ENCODE measurements at places on chromosomes 16 and 17. TPM values are rescaled to one million over a fixed set of nuclear protein-coding genes. Genes with fewer than 3 reads are reported as not detected.

The IL32 gene
- total RNA-seq = 4,213 TPM

The MYL11 gene
- total RNA-seq = not detected

The PFAS gene
- 43.6 TPM for total RNA-seq

The FBXW10 gene
- total RNA-seq = not detected

The PIK3R5 gene
- 50.3 TPM for total RNA-seq

The GSE1 gene
- total RNA-seq = 19.8 TPM

The KRT17 gene
- total RNA-seq = not detected

The LASP1 gene
- 196 TPM for total RNA-seq

The TPSG1 gene
- not detected for total RNA-seq

The KRTAP4-5 gene
- not detected for total RNA-seq

The CSH2 gene
- not detected for total RNA-seq

The TAC4 gene
- total RNA-seq = not detected

The PARD6A gene
- total RNA-seq = 12.2 TPM

- H3K4me3 ChIP-seq = no peak overlapping the region
- no peaks in the 10 kb centered on the region for H3K36me3 ChIP-seq
- peaks cover 42% of the 10 kb centered on the region for H3K27me3 ChIP-seq
- DNase-seq = no peak
Observed at GRCh38 chr17:2027528-2028233, 2.3 kb upstream of the DPH1 start.

DNA sequence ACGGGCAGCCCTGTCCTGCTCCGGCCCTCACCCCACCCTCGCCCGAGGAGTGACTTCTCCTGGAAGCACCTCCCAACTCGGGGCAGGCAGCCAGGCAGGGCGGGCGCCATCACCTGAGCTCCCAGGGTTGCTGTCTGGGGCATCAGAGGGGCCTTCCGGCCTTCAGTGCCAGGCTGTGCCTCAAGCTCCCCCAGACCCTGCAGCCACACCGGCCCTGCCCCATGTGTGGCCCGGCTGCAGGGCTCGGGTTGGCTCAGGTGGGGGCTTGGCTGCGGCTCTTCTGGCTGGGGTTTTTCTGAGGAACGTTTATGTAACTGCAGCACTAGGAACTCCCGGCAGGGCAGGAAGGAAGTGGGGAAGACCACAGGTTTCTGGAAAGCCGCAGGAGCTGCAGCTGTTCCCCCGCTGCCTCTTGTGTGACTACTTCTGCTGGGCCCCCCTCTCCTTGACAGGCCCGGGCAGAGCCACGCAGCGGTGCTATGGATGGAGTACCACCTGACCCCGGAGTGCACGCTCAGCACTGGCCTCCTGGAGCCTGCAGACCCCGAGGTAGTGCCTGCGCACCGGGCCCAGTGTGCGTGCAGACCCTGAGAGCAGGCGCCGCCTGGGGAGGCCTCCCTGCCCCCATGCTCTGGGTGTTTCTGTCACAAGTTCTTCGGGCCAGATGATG, 45.6 kb downstream of the PRMT7 start:
- peaks cover 36% of the 10 kb centered on the region for H3K4me1 ChIP-seq
- peaks cover 70% of the 10 kb centered on the region for H3K36me3 ChIP-seq

DNA sequence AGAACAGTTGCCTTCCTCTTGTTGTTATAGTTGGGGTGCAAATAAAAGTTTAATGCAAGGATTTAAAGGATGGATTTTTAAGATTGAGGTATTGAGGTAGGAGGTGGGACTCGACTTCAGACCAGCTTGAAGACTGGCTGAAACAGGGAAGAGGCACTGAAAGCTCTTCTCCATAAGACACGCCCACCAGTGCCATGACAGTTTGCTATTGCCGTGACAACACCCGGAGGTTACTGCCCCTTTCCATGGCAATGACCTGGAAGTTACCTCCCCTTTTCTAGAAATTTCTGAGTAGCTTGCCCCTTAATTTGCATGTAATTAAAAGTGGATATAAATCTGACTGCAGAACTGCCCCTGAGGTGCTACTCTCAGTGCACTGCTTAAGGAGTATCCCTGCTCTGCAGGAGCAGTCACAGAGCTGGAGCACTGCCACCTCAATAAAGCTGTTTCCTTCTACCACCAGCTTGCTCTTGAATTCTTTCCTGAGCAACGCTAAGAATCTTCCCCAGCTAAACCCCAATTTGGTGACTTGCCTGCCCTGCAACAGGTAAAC, 122.6 kb downstream of the SHISA6 start:
- no peaks in the 10 kb centered on the region for H3K4me1 ChIP-seq
- no peaks in the 10 kb centered on the region for H3K36me3 ChIP-seq
- no peak overlapping the region for H3K4me3 ChIP-seq
- no peak overlapping the region for H3K27ac ChIP-seq
- DNase-seq = no peak

DNA sequence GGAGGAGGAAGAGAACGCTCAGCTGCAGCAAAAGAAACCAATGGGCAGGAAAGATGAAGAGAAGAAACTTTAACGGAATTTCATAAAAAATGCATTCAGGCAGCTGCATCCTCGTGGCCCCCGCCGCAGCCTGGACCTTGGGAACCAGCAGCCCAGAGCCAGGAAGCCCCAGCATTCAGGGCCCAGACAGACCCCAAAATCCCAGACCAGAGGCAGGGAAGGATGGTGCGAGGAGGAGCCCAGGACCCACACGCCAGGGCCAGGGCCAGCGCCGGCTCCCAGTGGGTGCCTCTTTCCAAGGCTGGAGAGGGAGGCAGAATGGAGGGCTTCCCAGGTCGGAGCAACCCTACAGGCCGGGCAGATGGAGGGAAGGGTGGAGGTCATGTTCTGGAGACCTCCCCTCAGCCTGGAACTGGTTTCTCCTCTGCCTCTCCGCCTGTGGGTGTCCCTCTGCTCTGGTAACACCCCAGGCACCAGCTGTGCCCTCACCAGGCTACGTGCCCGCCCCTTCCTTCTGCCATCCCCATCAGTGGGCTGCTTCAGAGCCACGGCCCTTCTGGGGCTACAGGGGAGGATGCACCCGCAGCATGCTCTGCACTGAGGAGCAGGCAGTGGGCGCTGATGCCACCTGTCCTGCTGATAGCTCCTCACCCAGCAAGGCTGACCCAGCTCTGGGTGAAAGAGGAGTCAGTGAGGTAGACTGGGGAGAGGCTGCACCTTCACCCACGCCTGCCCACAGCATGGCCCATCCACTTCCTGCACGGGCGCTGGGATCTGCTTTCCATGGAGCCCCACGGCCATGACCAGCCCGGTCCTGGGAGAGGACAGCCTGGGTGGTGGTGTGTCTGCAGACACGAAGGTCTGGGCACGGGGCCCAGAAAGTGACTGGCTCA, 1.2 kb upstream of the MIF4GD start:
- H3K4me1 ChIP-seq = peaks cover 47% of the 10 kb centered on the region
- peak overlapping the region; percentile 85 for H3K4me3 ChIP-seq
- no peaks in the 10 kb centered on the region for H3K27me3 ChIP-seq

GRCh38 chr16:85390511-85391174, 222.5 kb upstream of the GSE1 start:
- peaks cover 2% of the 10 kb centered on the region for H3K27me3 ChIP-seq
- no peaks in the 10 kb centered on the region for H3K4me1 ChIP-seq
- no peak for DNase-seq
- no peak overlapping the region for H3K27ac ChIP-seq
- no peaks in the 10 kb centered on the region for H3K36me3 ChIP-seq
- no peak overlapping the region for H3K4me3 ChIP-seq

DNA sequence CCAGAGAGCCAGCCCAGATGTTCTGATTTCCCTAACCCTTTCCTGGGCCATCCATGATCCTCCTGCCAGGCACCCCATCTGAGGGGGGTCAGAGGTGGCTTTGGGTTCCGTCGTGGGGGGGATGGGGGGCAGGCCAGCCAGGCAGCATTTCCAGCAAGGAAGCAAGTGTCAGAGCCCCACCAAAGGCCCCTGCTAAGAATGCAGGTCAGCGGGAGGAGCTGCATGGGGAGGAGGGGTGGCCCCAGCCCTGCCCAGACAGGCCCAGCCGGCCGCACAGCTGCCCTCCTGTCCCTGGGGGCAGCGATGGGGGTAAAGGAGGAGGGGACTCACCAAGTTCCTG, 2.3 kb upstream of the SCRN2 start:
- H3K27me3 ChIP-seq = peaks cover 36% of the 10 kb centered on the region
- no peak overlapping the region for H3K4me3 ChIP-seq
- H3K4me1 ChIP-seq = peaks cover 35% of the 10 kb centered on the region
- no peaks in the 10 kb centered on the region for H3K36me3 ChIP-seq

DNA sequence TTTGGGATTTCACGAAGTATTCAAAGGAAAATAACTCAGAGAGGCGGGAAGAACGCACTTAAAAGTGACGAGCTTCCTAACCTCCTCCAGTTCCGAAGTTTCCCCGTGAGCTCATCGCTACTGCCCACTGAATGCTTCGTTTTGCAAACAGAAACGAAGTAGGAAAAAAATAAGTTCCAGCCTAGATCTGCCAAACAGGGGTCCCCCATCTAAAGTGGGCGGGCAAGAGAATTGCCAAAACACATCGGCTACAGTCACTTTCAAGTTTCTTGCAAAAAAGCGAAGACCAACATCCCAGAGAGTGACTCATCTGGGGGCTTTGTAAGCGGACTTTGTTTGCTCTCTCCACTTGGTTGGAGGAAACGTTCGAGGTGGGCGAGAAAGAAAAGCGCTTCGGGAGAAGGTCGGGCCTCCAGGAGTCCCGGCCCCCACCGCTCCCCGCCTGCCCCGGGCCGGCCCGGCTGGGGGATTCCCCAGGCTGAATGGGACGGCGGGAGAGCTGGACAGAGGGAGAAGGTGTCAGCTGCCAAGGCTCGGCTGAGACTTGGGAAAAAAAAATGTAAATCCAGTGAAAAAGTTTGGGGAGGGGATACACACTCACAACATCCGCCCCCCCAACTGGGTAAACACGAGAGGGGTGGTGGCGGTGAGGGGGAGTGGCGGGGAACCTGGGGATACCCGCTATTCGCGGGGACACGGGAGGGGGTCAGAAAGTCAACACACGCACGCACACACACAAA, 1.0 kb downstream of the VEZF1 start:
- H3K4me3 ChIP-seq = peak overlapping the region; percentile 92
- H3K27me3 ChIP-seq = no peaks in the 10 kb centered on the region
- H3K27ac ChIP-seq = peak overlapping the region; percentile 83

DNA sequence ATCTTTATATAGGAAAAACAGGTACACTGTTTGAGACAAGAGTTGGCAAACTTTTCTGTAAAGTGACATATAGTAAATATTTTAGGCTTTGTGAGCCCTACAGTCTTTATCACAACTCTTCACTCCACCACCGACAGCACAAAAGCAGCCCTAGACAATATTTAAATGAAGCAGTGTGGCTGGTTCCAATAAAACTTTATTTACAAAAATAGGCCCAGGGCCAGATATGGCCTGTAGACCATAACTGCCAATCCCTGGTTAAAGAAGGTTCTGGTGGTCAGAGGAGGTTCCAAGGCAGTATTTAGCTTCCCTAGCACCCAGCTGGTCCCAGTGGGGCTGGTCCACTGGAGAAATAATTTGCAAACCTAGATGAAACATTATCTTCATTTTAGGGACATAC, 3.6 kb downstream of the FAM117A start:
- no peak for DNase-seq
- peaks cover 47% of the 10 kb centered on the region for H3K36me3 ChIP-seq
- H3K27ac ChIP-seq = no peak overlapping the region
- H3K27me3 ChIP-seq = peaks cover 7% of the 10 kb centered on the region
- H3K4me1 ChIP-seq = peaks cover 77% of the 10 kb centered on the region

GRCh38 chr16:57687363-57687929, 7.2 kb upstream of the DRC7 start:
- H3K4me3 ChIP-seq = no peak overlapping the region
- DNase-seq = no peak
- peaks cover 3% of the 10 kb centered on the region for H3K27me3 ChIP-seq
- H3K27ac ChIP-seq = no peak overlapping the region

- no peak overlapping the region for H3K27ac ChIP-seq
- no peaks in the 10 kb centered on the region for H3K27me3 ChIP-seq
- peaks cover 89% of the 10 kb centered on the region for H3K36me3 ChIP-seq
- H3K4me3 ChIP-seq = no peak overlapping the region
Observed at GRCh38 chr17:1676401-1676800, 8.3 kb downstream of the PRPF8 start.

DNA sequence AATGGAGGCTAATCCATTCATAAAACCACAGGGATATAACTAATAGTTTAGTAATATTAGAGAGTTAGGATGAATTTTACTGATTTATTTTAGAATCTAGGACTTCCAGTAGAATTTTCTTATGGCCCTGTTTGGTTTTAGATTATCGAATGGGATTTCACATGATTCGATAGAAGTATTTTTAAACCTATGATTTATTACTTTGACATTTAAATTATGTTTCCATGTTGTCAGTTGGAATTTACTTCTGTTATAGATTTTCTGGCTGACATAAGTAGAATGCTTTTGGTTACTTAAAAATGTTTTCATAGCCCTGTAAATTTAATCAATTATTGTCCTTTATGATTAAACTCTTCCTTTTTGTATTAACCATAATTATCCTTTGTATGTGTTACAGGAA, 158.8 kb downstream of the CHD9 start:
- no peaks in the 10 kb centered on the region for H3K36me3 ChIP-seq
- H3K27ac ChIP-seq = no peak overlapping the region
- no peak for DNase-seq
- H3K4me3 ChIP-seq = no peak overlapping the region
- peaks cover 4% of the 10 kb centered on the region for H3K4me1 ChIP-seq

- H3K4me1 ChIP-seq = peaks cover 2% of the 10 kb centered on the region
- no peaks in the 10 kb centered on the region for H3K36me3 ChIP-seq
- no peak overlapping the region for H3K4me3 ChIP-seq
- H3K27ac ChIP-seq = no peak overlapping the region
- peaks cover 26% of the 10 kb centered on the region for H3K27me3 ChIP-seq
Observed at GRCh38 chr16:73071131-73071940, 23.4 kb upstream of the ZFHX3 start.

GRCh38 chr17:73650617-73651200, 6.5 kb upstream of the SDK2 start:
- H3K36me3 ChIP-seq = no peaks in the 10 kb centered on the region
- H3K4me3 ChIP-seq = no peak overlapping the region
- no peak for DNase-seq
- H3K27ac ChIP-seq = no peak overlapping the region
- peaks cover 30% of the 10 kb centered on the region for H3K27me3 ChIP-seq
- H3K4me1 ChIP-seq = peaks cover 3% of the 10 kb centered on the region

DNA sequence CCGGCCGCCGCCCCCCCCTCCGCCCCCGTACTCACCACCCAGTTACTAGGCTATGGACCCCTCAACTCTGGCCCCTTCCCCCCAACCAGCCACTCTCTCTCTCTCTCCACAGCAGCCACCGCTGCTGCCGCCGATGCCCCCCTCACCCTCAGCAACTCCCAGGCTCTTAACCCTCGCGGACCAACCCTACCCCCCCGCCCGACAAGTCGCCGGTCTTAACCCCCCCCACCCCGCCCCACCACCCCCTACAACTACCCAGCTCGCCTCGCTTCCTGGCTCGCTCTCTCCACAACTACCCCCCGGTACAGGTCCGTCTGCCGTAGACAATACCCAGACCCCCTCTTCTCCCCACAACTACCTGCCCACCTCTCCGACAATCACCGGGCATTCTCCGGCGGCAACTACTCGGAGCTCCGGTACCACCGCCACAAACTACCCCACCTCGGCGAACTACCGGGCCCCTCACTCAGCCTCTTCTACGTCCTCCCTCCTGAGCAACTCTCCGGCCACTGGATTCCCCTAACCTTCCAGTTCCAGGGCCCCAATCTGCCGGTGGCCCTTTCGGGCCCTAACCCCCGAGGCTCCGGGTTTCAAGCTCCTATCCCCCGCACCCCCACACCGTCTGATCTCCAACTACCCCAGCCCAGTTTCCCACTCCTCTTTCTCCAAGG, 702 bp downstream of the PHF23 start:
- H3K36me3 ChIP-seq = peaks cover 68% of the 10 kb centered on the region
- peaks cover 71% of the 10 kb centered on the region for H3K4me1 ChIP-seq
- peak overlapping the region; percentile 87 for H3K4me3 ChIP-seq
- peak overlapping the region; percentile 92 for H3K27ac ChIP-seq
- H3K27me3 ChIP-seq = no peaks in the 10 kb centered on the region
- DNase-seq = no peak

- H3K4me1 ChIP-seq = peaks cover 44% of the 10 kb centered on the region
- peak overlapping the region; percentile 97 for H3K4me3 ChIP-seq
- peak overlapping the region; percentile 87 for H3K27ac ChIP-seq
- no peaks in the 10 kb centered on the region for H3K27me3 ChIP-seq
- peaks cover 21% of the 10 kb centered on the region for H3K36me3 ChIP-seq
- DNase-seq = no peak
Observed at GRCh38 chr17:63842173-63842539, 329 bp downstream of the SMARCD2 start.
